A549 treated with RU486 at 1 μM for 4 hours (cell line): ENCODE measurements at places on chromosomes 11 and 22. TPM values are rescaled to one million over a fixed set of nuclear protein-coding genes. Genes with fewer than 3 reads are reported as not detected.

Gene UNC93B1
- 57.3 to 88.2 TPM (median 74.8 TPM) in 5 replicates for total RNA-seq

Gene CREB3L1
- 3.9 to 6.2 TPM (median 5.2 TPM) in 5 replicates for total RNA-seq

Gene MISFA
- total RNA-seq, result 1.8 to 3.1 TPM (median 2.4 TPM) in 5 replicates

Gene CBLIF
- total RNA-seq, result not detected in 5 replicates

Gene SLC17A6
- not detected in 5 replicates for total RNA-seq

Gene DCDC1
- total RNA-seq, result 0.18 to 0.88 TPM (median 0.70 TPM) in 5 replicates

Gene MYBPC3
- total RNA-seq, result 0.06 to 0.13 TPM (median 0.08 TPM) in 5 replicates

Gene ALX4
- total RNA-seq, result 4.1 to 6.0 TPM (median 5.2 TPM) in 5 replicates

Gene OR10D3
- total RNA-seq, result not detected in 5 replicates

Gene OMP
- not detected in 5 replicates for total RNA-seq

Gene FEN1
- total RNA-seq, result 99.3 to 124 TPM (median 107 TPM) in 5 replicates
